ENCODE measurements at places on chromosomes 2 and 18.

GRCh38 chr18:54607213-54608027 is 16.4 kb downstream of the DYNAP start:
- DNase-seq: no peak

- no peak for DNase-seq
These were observed 9.6 kb downstream of the KCNJ3 start for GRCh38 chr2:154707994-154708575.

DNA sequence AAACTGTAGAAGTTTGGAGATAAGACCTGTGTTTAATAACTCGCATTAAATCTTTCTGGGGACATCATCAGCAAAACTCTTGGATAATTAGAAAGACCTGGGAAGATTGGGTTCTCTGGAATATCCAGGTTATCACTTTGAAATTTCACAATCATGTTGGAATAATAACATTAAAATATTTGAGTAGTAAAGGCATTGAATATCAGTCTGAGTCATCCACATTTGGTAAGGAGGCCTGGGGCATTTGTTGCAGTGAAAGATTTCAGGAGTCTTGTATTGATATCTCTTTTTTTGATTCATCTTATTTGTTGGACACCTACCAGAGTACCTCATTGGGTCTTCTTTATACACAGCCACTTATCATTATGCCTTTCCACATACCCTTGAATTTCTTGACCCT is 95.9 kb downstream of the EPB41L5 start:
- no peak for DNase-seq

GRCh38 chr18:33020877-33021276 is 248.1 kb upstream of the KLHL14 start:
- no peak for DNase-seq

GRCh38 chr2:147355706-147356105 is 489.1 kb upstream of the ACVR2A start:
- DNase-seq: no peak

DNA sequence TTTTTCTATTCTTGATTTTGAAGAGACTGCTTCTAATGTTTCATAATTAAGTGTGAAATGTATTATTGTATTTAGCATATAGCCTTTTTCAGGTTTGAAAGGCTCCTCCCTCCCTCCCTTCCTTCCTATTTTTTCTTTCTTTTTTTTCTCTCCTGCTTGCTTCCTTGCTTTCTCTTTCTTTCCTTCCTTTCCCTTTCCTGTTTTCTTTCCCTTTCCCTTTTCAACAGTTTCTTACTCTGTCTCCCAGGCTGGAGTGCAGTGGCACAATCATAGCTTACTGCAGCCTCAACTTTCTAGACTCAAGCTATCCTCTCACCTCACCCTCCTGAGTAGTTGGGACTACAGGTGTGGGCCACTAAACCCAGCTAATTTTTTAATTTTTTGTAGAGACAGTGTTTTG is 44.6 kb downstream of the RMDN2 start:
- DNase-seq: no peak

- DNase-seq: no peak
These were observed 4.8 kb downstream of the REG1B start for GRCh38 chr2:79082987-79083386.

GRCh38 chr2:48480526-48480925 is 49.4 kb upstream of the STON1 start:
- DNase-seq: no peak

GRCh38 chr18:70015127-70015526 is 67.5 kb upstream of the CD226 start:
- no peak for DNase-seq

GRCh38 chr18:54775686-54776085 is 52.6 kb upstream of the RAB27B start:
- DNase-seq: no peak

GRCh38 chr18:461762-462161 is 38.7 kb downstream of the COLEC12 start:
- DNase-seq: no peak

DNA sequence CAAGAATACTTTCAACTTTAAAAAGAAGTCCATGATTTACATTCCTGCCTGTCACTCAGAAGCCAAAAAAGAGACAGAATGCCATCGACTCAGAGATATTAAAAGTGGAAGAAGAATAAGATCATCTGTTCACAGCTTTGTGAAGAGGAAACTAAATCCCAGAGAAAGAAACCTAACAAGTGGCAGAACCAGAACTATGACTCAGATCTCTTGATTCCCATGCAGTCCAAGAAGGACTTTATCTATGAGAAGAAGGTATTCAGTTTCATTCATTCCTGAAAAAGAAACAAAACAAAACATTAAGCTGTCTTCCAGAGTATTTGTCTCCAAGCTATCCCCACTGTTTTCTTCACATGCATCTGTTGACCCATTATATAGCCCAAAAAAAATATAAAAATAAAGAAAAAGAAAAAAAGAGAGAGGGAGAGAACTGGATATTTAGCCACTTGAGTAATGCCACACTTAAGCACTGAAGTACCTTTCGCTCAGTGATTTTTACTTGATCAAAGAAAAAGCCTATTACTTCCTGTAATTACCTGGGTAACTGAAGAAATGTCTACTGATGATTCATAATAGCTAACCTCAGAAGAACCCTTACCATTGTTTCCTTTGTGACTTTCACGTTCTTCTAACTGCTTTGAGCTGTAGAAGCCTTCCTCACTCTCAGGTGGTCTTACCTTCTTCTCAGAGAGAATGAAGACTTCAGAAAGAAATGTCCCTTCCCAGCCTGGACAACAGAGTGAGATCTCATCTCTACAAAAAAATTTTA is 17.7 kb upstream of the AKAIN1 start:
- no peak for DNase-seq

- DNase-seq: no peak
These were observed 220.8 kb upstream of the HDAC4 start for GRCh38 chr2:239621611-239622010.

- DNase-seq: no peak
These were observed at the start of gene LRATD1 for GRCh38 chr2:14632133-14632936. LRATD1 (plus strand) TSS chr2:14632717; CDS start chr2:14633980, 1,263 bp downstream.

DNA sequence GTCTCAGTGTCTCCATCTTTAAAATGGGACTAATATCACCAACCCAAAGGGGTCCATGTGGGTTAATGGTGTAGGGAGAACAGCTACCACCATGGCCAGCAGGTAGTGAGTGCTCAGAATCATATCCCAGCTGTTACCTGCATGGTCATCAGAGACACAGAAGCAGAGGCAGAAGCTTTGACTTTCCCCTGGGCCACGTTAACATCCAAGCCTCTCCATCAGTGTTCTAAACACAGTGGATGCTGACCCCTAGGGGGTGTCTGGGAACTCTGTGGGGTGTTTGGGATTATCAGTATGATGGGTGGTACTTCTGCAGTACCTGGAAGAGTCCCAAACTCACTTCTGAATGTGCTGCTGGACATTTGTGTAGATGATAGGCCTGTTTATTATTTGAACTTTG is 93.6 kb downstream of the GYPC start:
- no peak for DNase-seq

GRCh38 chr2:96954011-96954846 is 32.2 kb downstream of the FAM178B start:
- no peak for DNase-seq

GRCh38 chr2:111053266-111053665 is 67.4 kb upstream of the BCL2L11 start:
- DNase-seq: no peak

GRCh38 chr18:13625355-13625754 is 101.0 kb downstream of the FAM210A start:
- DNase-seq: no peak

- DNase-seq: no peak
These were observed 37.3 kb downstream of the RHBDD1 start for GRCh38 chr2:226873051-226873620.

GRCh38 chr2:198657512-198658121 is 800.1 kb downstream of the SATB2 start:
- DNase-seq: no peak

DNA sequence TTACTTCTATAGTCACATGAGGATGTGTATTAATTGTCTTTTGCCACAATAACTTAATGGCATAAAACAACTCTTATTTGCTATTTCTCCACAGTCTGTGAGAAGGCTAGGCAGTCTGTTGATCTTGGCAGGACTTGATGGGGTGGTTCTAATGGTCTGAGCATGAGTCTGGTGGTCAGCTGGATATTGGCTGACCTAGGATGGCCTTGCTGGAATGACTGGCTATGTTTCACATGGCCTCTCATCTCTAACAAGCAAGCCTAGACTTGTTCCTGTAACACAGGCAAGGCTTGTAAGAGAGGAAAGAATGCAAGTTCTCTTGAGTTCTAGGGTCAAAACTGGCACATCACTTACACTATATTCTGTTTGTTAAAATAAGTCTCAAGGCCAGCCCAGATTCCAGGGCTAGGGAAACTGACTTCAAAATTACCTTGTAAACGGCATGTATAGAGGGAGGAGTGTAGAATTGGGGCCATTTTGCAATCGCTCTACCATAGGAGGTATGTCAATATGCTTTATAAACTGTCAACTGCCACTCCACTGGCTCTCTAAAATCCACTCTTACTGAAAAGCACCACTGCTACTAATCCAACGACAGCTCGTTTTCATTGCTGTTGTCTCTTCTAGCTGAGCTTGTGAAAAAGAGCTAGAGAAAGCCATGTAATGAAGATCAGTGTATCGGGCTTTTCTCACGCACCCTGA is 325.0 kb upstream of the PKDCC start:
- no peak for DNase-seq

DNA sequence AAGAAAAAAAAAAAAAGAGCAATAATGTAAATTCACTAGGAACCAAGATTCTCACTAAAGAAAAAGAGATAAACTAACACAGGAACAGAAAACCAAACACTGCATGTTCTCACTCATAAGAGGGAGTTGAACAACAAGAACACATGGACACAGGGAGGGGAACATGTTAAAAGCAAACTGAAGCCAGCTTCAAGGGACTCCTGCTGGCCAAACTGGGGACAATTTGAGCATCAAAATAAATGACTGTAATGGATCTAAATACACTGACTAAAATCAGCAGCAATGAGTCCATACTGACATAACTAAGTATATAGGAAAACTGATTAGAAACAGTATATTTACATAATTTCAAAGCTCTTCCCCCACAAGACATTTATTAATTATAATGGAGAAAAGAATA is 73.0 kb downstream of the FARSB start:
- no peak for DNase-seq

DNA sequence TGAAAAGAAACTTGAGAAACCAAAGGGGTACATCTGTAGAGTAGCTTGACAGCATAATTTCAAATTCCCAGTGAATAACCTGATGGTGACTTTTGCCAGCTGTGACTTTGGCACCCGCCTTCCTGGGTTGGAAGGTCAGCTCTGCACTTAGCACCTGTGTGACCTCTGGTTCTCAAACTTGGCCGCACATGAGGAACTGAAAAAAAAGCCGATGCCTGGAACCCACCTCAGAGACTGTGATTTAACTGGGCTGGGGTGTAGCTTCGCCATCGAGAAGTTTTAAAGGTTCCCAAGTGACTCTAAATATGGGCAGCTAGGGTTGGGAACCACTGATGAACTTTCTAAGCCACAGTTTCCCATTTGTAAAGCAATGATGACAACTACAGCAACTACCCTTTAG is 6.5 kb downstream of the EFEMP1 start:
- DNase-seq: no peak

- DNase-seq: no peak
These were observed 54.8 kb upstream of the PROKR1 start for GRCh38 chr2:68588589-68588988.

DNA sequence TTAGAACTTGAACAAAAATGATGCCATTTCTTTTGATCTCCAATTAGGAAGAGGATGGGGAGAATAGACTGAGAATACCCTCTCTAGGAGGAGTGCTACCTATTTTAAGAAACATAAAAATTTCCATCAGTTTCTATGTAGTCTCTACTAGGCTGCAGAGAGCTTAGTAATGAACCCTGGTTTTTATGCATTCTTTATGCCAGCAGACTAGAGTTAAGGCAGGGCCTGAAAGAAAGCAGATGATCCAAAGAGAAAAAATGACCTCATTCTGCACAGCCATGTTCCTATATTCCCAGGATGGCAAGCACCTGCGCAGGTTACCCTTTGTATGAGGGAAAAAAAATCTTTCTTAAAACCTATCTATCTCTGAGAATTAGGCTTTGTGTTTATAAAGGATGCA is 254.9 kb downstream of the RIT2 start:
- DNase-seq: no peak

DNA sequence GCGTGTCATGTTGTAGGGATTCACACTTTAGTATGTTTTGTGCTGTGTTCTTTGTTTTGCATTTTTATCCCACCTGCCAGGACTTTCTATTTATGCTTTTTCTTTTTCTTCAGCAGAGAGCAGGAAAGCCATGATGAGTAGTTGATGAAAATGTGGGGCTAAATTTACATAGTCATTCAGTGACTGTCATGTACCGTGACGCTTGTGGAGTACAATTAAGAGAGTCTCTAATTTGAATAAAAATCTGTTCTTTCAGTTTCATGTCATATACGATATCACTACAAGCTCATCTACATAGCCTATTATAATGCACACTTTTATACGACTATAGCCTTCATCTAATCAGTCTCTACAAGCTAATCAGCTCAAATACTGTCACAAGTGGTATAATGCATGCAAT is 112.7 kb upstream of the SPATS2L start:
- DNase-seq: no peak

DNA sequence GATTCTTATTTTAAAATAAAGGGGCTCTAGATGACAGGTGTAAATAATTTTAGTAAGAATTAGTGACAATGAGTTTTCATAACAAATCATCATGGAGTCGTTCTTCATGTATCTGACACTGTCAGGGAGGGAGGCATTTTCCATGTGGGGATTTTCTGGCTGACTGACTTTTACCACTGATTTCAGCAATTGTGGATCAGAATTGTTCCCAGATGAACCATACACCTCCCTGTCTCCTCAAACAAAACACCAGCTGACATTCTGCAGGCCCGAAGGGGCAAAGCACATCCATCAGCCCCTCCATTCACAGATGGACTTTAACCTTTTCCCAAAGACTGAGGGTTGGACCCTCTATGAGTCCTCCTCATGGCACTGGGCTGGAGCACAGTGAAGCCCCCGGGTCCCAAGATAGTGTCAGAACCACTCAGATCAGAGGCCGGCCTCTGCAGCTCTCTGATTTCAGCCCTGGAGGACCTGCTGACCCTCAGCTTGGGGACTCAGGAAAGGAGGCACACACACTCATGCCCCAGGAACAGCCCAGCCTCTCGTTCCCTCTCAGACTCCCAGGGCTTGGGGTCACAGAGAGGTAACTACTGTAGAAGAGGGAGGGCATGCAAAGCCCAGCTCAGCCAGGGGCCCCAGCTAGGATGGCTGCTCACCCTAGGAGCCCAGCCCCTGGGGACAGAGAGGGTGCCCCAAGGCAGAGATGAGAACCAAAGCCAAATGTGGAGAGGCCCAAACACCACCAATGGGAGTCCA is 43.2 kb upstream of the LOXHD1 start:
- DNase-seq: no peak

GRCh38 chr2:113894156-113894743 is 4.4 kb downstream of the ACTR3 start:
- no peak for DNase-seq

DNA sequence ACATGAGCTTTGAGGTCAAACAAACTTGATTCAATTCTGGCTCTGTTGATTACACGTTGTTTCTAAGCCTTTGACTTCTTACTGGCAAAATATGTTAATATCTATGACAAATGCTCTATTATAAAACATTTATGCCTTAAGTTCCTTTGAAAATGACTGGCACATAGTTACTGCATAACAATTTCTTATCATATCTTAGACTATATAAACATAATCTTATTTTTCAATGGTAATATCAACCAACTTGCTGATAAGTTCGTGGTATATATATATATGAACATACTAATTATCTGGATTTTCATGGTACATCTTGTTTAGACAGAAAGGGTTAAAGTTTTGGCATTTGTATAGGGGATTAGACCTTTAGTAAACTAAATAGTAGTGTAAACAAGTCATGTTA is 645.6 kb upstream of the ZNF804A start:
- no peak for DNase-seq

- DNase-seq: no peak
These were observed 529 bp upstream of the MTA3 start for GRCh38 chr2:42567806-42568400.

Measured in stimulated activated CD8-positive, alpha-beta memory T cell treated with anti-CD3 and anti-CD28 coated beads, Interleukin-15, amount 100 ng/mL, for 24 hours (primary cell).